Activated CD8-positive, alpha-beta memory T cell treated with anti-CD3 and anti-CD28 coated beads for 1 hour (primary cell): ENCODE measurements at places on chromosomes 5 and 9.

DNA sequence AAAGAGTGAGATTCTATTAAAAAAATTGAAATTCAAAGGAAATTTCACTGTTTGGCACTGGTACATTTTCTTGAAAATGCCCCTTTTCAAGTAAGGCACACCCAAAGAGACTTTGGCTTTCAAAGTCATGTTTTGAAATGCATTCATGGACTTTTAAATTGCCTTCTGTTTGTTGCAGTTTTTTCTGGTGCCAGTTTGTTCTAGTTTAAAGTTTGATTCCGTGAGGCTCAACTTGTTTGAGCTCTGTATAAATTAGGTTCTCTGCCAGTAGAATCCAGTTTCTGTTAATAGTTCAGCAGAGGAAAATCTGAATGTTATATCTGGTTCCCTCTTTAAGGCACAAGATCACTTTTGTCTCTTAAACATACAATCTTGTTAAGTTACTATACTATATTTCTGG, 16.4 kb downstream of the ATP6V0E1 start:
- DNase-seq = no peak

GRCh38 chr9:2332663-2333062, 288.9 kb upstream of the VLDLR start:
- DNase-seq = no peak

DNA sequence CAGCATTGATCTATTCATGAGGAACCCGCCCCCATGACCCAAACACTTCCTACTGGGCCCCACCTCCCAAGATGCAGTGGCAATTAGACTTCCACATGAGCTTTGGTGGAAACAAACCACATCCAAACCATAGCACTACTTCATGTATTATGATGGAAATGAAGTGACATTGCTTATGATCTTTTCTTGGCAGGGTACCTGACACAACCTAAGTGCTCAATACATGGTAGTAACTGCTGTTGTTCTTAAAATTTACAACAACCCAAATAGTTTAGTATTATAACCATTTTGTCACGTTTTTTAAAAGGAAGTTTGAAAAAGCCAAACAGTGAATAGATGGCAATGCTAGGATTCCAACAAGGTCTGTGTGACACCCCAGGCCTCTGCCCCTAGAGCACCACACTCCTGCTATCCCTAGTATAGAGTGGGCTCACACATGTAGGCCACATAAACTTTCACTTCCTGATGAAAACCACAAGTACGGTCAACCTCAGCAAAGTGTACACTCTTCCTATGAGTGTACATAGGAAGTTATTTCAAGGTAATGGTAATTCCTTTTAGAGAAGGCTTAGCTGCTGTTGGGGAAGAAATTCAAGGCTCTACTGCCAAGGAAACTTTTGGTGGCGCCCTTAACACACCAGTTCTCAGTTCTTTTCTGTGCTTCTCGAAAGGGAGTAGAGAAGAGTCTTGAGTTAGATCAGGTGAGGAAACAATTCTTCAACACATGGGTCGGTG, 97.6 kb downstream of the ARSB start:
- DNase-seq = no peak

DNA sequence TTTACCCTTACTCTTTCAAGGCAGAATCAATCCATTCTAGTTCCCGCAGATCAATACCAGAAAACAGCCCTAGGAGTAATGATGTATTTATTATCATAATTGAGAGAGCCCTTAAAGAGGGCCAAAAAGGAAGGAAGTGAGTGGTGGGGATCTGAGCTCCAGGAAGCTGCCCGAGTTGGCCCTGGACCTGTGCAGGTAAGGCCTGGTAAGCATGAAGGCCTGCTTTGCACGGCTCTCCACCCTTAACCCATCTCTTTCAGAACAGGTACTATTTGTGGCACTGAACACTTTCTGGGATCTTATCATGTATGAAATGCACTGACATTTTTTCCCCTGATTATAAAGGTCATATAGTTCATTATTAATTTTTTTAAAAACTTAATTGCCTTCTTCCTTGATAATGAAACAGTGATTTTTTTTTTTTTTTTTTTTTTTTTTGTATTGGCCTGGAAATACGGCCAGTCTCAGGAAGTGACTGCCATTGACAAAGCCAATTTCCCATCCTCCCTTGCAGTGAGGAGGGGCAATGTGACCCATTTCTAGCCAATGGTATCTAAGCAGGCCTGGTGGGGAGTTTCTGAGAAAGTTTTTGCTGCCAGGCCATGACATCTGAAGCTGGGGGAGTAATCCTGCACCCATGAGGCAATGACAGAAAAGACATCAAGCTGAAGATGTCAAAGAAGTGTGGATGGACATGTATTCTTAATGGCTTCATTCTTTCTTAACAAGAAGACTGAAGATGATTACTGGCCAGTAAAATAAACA, 6.3 kb upstream of the MVB12B start:
- no peak for DNase-seq

GRCh38 chr5:107431998-107432397, 238.7 kb downstream of the EFNA5 start:
- DNase-seq = no peak

- DNase-seq = no peak
These were observed 111.7 kb downstream of the ST8SIA4 start for GRCh38 chr5:100791391-100791790.

DNA sequence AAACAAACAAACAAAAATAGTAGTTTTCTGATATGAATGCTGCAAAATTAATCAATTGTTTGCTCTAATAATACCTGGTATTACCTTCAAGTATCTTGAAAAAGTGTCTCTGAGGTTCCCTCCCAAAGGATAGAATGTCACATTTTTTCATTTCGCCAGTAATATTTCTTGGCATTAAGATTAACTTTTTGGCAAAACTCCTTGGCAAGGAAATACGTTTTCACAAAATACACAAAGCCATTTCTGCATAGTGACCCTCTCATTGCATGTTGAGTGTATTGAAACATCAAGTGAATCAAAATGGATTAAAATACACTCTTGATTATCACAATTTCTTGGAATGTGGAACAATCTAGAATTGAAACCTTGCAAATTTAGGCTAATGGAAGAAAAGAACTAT, 230.5 kb downstream of the ATPSCKMT start:
- DNase-seq = no peak
